ENCODE measurements at places on chromosomes 13 and 19.

GRCh38 chr19:2750808-2751437, 11.1 kb upstream of the SLC39A3 start:
- peaks cover 21% of the 10 kb centered on the region for H3K36me3 ChIP-seq
- no peak overlapping the region for H3K4me3 ChIP-seq
- no peak for DNase-seq
- H3K4me1 ChIP-seq = peaks cover 3% of the 10 kb centered on the region
- H3K27ac ChIP-seq = no peak overlapping the region

DNA sequence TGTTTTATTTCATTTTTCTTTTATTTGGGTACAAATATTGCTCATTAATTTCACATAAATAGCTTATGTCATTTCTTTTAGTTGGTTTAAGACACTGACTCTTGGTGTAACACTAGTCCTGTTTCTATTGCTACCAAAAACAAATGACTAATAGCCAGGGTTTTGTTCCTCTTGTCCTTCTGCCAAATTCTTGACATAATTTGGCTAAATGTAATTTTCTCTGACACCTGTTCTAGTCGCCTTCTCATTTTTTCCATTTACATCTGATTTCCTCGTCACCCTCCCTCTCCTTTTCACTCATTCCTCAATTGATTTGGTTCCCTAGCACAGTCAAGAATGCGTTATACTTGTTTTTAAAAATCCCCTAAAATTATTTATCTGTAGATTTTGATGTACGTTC, 1718.7 kb downstream of the EFNB2 start:
- no peak overlapping the region for H3K4me3 ChIP-seq
- no peak for DNase-seq
- no peak overlapping the region for H3K27ac ChIP-seq
- H3K36me3 ChIP-seq = no peaks in the 10 kb centered on the region

GRCh38 chr13:50389726-50390125, 374.5 kb downstream of the KCNRG start:
- H3K27ac ChIP-seq = no peak overlapping the region
- no peak for DNase-seq
- no peaks in the 10 kb centered on the region for H3K36me3 ChIP-seq
- no peak overlapping the region for H3K4me3 ChIP-seq
- H3K4me1 ChIP-seq = no peaks in the 10 kb centered on the region

GRCh38 chr13:42270857-42271215, 1.1 kb upstream of the AKAP11 start:
- no peaks in the 10 kb centered on the region for H3K36me3 ChIP-seq
- H3K27me3 ChIP-seq = no peaks in the 10 kb centered on the region
- peaks cover 7% of the 10 kb centered on the region for H3K4me1 ChIP-seq
- H3K4me3 ChIP-seq = no peak overlapping the region
- no peak overlapping the region for H3K27ac ChIP-seq

GRCh38 chr13:38166116-38166515, 183.5 kb upstream of the UFM1 start:
- no peaks in the 10 kb centered on the region for H3K4me1 ChIP-seq
- H3K27ac ChIP-seq = no peak overlapping the region
- DNase-seq = no peak
- H3K36me3 ChIP-seq = no peaks in the 10 kb centered on the region
- H3K4me3 ChIP-seq = no peak overlapping the region

DNA sequence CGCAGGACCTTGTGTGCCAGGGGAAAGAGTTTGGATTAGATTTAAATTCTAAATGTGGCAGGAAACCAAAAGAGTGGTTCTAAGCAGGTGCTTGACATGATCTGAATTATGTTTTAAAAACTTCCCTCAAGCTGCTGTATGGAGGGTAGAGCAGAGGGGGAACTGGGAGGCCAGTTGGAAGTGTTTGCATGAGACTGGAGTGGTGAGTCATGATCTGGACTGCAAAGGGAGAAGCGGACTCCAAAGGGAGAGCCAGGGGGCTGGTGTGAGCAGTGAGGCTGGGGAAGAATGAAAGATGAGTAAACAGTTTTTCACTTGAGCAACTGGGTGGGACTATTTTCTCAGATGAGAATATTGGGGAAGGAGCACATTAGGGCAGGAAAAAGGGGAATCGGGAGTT, 206.1 kb downstream of the DNAJC15 start:
- H3K4me3 ChIP-seq = no peak overlapping the region
- no peaks in the 10 kb centered on the region for H3K27me3 ChIP-seq
- H3K4me1 ChIP-seq = no peaks in the 10 kb centered on the region
- H3K36me3 ChIP-seq = no peaks in the 10 kb centered on the region
- H3K27ac ChIP-seq = no peak overlapping the region

DNA sequence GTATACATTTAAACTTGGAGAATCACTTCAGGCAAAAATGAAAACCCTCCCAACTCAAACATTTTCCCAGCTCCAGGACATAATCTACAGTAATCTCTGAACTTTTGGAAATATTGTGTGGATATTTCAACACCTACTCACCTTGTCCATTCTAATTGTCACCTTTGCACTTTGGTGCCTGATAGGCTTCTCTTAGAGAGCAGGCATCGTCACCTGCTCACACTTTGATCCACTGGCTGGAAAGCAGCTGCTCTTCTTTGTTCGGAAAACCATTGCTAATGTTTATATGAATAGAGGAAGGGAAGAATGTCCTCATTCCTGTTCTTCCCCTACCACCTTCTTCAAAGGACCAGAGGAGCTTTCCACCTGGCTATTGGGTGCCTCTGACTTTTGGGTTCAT, 411.2 kb downstream of the FGF9 start:
- H3K4me3 ChIP-seq = no peak overlapping the region
- H3K36me3 ChIP-seq = no peaks in the 10 kb centered on the region
- no peaks in the 10 kb centered on the region for H3K4me1 ChIP-seq
- no peak for DNase-seq
- peaks cover 3% of the 10 kb centered on the region for H3K27me3 ChIP-seq
- no peak overlapping the region for H3K27ac ChIP-seq

GRCh38 chr13:114115191-114115671, 17.2 kb downstream of the RASA3 start:
- H3K36me3 ChIP-seq = peaks cover 6% of the 10 kb centered on the region
- no peak overlapping the region for H3K4me3 ChIP-seq
- no peaks in the 10 kb centered on the region for H3K27me3 ChIP-seq
- H3K4me1 ChIP-seq = peaks cover 20% of the 10 kb centered on the region
- DNase-seq = peak; percentile 88

DNA sequence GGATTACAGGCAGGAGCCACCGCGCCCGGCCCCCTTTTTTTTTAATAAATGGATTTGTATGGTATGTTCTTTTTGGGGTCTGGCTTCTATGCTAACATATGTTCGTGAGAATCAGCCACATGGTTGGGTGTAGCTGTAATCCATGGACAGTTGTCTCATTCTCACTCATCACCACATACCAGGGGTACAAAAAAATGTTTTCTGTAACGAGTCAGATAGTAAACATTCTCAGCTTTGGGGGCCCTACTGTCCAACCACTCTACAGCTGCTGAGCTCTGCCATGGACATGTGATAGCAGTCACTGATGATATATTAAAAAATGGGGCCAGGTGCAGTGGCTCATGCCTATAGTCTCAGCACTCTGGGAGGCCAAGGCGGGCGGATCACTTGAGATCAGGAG, 5.1 kb upstream of the RETN start:
- no peak overlapping the region for H3K4me3 ChIP-seq
- no peak overlapping the region for H3K27ac ChIP-seq
- H3K4me1 ChIP-seq = no peaks in the 10 kb centered on the region
- peaks cover 3% of the 10 kb centered on the region for H3K27me3 ChIP-seq
- no peaks in the 10 kb centered on the region for H3K36me3 ChIP-seq

DNA sequence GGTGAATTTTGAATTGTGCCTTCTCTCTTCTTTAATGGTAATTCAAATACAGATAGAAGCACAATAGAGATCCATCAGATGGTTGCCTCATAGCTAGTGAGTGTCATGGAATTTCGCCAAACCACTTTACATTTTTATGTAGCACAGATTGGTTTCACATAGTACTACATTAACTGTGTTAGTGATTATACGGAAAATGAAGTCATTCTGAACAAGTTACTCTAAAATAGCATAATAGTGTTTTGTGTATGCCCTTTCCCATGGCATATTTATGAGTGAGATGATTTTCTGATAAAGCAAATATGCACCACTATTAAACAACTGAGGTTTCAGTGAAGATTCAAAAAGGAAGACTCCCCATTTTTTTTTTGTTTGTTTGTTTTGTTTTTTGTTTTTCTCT, 1623.5 kb downstream of the PCDH9 start:
- H3K27ac ChIP-seq = no peak overlapping the region
- no peaks in the 10 kb centered on the region for H3K4me1 ChIP-seq
- H3K36me3 ChIP-seq = no peaks in the 10 kb centered on the region
- no peaks in the 10 kb centered on the region for H3K27me3 ChIP-seq
- no peak for DNase-seq

GRCh38 chr19:54902061-54902460, 3.9 kb upstream of the NCR1 start:
- no peak overlapping the region for H3K27ac ChIP-seq
- peaks cover 2% of the 10 kb centered on the region for H3K4me1 ChIP-seq
- no peak for DNase-seq
- H3K36me3 ChIP-seq = no peaks in the 10 kb centered on the region
- H3K4me3 ChIP-seq = no peak overlapping the region

GRCh38 chr13:111962431-111962891, 104.5 kb upstream of the SOX1 start:
- no peak overlapping the region for H3K27ac ChIP-seq
- DNase-seq = no peak
- H3K36me3 ChIP-seq = no peaks in the 10 kb centered on the region
- H3K27me3 ChIP-seq = no peaks in the 10 kb centered on the region

GRCh38 chr13:97700306-97700848, 253.1 kb upstream of the IPO5 start:
- no peak for DNase-seq
- no peaks in the 10 kb centered on the region for H3K4me1 ChIP-seq
- H3K27me3 ChIP-seq = no peaks in the 10 kb centered on the region

GRCh38 chr13:114087430-114087829, 45.0 kb downstream of the RASA3 start:
- no peaks in the 10 kb centered on the region for H3K36me3 ChIP-seq
- H3K27me3 ChIP-seq = no peaks in the 10 kb centered on the region
- no peak overlapping the region for H3K4me3 ChIP-seq
- H3K27ac ChIP-seq = no peak overlapping the region
- DNase-seq = no peak

DNA sequence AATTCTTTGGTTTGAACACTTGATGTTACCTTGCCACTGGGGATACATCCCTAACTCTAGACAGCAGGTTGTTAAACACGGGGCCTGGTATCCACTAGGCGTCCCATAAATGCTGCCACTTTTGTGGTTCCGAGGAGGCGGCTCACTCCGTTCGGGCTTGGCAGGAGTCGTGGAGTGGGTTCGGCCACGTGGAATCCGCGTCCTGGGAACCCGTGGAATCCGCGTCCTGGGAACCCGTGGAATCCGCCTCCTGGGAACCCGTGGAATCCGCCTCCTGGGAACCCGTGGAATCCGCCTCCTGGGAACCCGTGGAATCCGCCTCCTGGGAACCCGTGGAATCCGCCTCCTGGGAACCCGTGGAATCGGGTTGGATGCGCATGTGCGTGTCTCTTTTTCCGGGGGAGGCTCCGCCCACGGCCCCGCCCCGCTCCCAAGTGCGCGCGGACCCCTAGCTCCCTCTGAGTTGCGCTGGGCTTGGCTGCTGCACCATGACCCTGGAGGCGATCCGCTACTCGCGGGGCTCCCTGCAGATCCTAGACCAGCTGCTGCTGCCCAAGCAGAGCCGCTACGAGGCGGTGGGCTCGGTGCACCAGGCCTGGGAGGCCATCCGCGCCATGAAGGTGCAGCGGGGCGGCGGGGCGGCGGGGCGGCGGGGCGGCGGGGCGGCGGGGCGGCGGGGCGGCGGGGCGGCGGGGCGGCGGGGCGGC, at the start of gene MRI1:
TSS of gene MRI1 (plus strand) at position 422 of the 707 bp plus-strand sequence. CDS start at position 489, 67 bp downstream.
- H3K4me3 ChIP-seq = peak within 1 kb of the TSS; percentile 80
- DNase-seq = peak; percentile 69
- H3K36me3 ChIP-seq = no peaks in the 10 kb centered on the region
- H3K27me3 ChIP-seq = no peaks in the 10 kb centered on the region

DNA sequence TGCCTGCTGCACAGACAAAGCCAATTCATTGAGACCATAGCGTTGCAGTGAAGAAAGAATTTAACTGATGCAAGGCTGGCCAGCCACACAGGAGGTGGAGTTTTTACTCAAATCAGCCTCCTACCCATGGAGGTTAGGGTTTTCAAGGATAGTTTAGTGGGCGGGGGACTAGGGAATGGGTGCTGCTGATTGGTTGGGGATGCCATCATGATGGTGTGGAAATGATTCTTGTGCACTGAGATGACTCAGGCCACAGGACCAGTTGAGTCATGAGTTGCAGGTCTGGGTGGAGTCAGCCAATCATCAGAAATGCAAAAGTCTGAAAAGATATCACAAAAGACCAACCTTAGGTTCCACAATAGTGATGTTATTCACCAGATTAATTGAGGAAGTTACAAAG, 359.6 kb downstream of the FOXO1 start:
- H3K4me1 ChIP-seq = no peaks in the 10 kb centered on the region
- H3K36me3 ChIP-seq = no peaks in the 10 kb centered on the region
- H3K4me3 ChIP-seq = no peak overlapping the region
- no peaks in the 10 kb centered on the region for H3K27me3 ChIP-seq
- no peak overlapping the region for H3K27ac ChIP-seq
- no peak for DNase-seq

GRCh38 chr19:58544591-58545285, 874 bp downstream of the TRIM28 start:
- H3K36me3 ChIP-seq = peaks cover 45% of the 10 kb centered on the region
- peaks cover 23% of the 10 kb centered on the region for H3K4me1 ChIP-seq
- DNase-seq = peak; percentile 80
- H3K27ac ChIP-seq = peak overlapping the region; percentile 91

GRCh38 chr13:74251778-74252519, 117.7 kb upstream of the KLF12 start:
- no peak overlapping the region for H3K4me3 ChIP-seq
- no peaks in the 10 kb centered on the region for H3K27me3 ChIP-seq
- H3K36me3 ChIP-seq = no peaks in the 10 kb centered on the region
- DNase-seq = no peak

DNA sequence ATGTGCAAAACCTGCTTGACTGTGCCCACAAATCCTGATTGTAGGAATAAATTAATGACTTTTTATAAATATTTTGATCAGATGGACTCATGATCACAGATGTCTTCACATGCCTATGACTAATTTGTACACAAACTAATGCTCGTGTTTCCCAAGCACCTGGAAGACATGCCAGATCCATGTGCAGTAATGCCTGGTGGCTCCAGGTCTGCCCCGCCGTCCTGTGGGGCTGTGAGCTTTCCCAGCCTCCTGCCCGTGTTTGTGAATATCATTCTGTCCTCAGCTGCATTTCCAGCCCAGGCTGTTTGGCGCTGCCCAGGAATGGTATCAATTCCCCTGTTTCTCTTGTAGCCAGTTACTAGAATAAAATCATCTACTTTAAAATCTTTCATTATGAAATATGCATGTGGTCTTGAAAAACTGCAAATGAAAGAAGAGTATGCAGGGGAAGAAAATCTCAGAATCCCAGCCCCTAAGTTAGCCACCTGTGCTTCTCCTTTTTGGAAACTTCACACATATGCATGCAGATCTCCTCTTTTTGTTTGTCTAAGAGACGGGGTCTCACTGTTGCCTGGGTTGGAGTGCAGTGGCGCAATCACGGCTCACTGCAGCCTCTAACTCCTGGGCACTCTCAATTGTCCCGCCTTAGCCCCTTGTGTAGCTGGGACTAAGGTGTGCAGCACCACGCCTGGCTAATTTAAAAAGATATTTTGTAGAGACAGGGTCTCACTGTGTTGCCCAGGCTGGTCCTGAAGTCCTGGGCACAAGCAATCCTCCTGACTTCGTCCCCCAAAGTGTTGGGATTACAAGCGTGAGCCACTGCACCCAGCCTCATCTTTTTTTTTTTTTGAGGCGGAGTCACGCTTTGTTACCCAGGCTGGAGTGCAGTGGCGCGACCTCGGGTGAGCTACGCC, 6.2 kb downstream of the RPL28 start:
- H3K4me3 ChIP-seq = no peak overlapping the region
- no peaks in the 10 kb centered on the region for H3K27me3 ChIP-seq
- H3K36me3 ChIP-seq = peaks cover 52% of the 10 kb centered on the region
- no peak for DNase-seq
- no peak overlapping the region for H3K27ac ChIP-seq
- H3K4me1 ChIP-seq = peaks cover 31% of the 10 kb centered on the region
